ENCODE measurements at places on chromosomes 3 and 15.

- no peak for DNase-seq
Measured at GRCh38 chr3:17076940-17077605, 192.3 kb downstream of the PLCL2 start.

DNA sequence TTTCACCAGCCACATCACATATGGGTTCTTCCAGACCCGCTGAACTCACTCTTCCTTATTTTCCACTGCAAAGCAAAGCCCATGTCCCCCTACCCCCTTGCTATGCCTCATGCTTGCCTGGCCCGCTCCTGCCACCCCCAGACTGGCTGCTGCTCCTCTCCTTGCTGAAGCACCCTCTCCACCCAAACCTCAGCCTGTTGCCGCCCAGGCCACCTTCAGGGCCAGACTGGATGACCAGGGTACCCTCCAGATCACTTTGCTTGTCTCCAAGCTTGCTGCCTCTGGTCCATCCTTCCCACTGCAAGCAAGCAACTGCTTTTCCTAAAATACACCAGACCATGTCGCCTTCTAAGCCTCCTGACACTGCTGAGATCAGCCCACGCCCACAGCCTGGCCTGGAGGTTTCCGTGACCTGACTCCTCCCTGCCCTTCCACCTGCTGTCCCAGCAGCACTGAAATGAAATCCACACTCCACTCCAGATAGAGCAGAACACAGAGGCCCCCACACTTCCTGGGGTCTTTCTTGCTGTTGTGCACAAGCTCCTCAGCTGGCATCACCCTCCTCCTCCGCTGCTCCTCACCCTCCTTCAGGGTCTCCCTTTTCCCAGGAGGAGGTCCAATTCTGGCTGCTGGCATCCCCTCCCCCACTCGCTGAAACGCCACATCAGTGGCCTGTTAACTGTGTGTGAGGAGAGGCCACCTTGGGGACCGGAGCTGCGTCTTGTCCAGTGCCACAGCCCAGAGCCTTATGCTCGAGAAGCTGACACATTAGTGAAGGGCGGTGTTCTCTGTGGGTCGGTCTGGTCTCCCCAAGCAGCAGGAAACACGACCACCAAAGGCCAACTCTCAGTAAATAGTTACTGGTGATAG is 99.1 kb downstream of the ADCY5 start:
- DNase-seq, result no peak

DNA sequence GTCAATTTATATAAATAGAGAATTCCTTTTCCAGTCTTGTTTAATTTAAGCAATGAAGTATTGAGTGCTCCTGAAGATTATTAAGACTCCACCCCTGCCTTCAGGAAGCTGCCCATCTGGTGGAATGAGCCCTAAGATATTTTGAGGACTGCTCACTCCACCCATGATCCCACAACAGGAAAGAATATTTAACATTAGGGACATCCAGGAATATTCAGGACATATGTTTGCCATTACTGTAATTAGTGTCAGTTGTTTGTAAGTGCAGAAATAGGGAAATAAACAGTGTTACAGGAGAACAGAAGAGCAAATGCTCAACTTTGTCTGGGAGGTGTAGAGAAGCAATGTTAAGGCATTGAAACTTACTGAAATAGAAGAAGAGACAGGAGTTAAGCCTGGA is 375.0 kb downstream of the ROBO2 start:
- DNase-seq, result no peak

DNA sequence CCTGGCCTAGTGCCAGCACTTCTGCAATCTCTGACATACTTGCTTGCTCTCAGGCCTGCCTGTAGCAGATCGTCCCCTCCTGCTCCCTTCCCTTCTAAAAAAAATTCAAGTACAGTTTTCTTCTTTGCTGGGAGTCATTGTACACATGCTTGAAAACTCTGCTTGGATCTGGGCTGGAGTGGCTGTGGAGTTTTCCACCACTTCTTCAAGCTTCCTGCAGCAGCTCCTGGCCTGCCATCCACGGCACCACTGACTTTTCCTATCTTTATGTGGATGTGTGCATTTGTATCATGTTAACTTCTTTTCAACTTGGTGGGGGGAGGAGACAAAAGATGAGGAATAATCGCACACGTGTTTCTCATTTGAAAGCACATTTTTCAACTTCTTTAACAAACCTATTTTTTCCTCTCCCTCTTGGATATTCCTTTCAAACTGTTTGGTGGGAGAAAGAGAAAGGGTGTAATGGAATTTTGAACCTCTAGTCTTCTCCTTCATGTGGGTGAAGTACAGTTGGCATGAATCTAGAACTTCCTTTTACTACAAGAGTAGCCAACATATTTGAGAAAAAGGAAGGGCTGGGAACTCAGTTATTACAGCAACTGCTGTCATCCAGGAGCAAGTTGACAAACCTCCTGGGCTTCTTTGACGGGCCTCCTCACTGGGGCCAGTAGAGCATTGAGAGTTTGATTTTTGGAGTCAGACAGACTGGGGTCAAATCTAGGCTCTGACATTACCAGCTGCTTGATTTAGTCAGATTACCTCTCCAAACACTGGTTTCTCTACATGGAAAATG is 61.2 kb upstream of the LRTM1 start:
- no peak for DNase-seq

DNA sequence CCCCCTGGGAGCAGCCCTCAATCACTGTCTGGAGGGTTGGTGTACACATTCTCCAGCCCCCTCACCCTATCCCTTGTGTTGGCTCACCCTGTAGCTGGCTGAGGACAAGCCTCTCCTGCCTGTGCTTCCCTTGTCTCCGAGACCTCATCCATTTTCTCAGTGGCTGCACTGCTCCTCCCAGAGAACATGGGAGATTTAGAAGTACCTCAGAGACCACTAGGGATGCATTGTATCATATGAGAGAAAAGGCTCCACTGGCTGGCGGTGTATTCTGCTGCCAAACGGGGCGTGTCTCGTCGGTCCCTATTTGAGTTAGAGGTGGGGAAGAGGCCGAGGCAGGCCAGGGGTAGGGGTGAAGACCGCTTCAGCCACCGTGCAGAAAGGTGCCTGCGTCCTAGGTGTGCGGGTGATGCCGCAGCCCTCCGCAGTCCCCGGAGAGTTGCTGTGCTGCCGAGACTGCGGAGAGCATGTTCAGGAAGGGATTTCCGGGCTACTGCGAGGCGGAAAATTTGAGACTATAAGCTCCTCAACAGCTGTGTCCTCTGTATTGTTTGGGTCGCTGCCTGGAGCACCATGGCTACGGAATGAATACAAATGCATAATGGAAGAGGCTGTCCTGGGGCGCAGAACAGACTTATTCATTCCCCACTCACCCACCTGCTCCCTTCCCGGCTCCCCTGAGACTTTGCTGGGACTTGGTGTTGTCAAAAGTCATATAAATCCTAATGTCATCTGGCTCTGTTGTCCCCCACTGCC is 43.8 kb downstream of the SPSB4 start:
- DNase-seq, result no peak

- no peak for DNase-seq
Measured at GRCh38 chr3:37536840-37537239, 324.8 kb upstream of the CTDSPL start.

- peak; percentile 50 for DNase-seq
Measured at GRCh38 chr15:44584162-44584749, 47.3 kb downstream of the EIF3J start.

GRCh38 chr3:73808862-73809509 is 184.2 kb upstream of the PDZRN3 start:
- DNase-seq, result no peak

DNA sequence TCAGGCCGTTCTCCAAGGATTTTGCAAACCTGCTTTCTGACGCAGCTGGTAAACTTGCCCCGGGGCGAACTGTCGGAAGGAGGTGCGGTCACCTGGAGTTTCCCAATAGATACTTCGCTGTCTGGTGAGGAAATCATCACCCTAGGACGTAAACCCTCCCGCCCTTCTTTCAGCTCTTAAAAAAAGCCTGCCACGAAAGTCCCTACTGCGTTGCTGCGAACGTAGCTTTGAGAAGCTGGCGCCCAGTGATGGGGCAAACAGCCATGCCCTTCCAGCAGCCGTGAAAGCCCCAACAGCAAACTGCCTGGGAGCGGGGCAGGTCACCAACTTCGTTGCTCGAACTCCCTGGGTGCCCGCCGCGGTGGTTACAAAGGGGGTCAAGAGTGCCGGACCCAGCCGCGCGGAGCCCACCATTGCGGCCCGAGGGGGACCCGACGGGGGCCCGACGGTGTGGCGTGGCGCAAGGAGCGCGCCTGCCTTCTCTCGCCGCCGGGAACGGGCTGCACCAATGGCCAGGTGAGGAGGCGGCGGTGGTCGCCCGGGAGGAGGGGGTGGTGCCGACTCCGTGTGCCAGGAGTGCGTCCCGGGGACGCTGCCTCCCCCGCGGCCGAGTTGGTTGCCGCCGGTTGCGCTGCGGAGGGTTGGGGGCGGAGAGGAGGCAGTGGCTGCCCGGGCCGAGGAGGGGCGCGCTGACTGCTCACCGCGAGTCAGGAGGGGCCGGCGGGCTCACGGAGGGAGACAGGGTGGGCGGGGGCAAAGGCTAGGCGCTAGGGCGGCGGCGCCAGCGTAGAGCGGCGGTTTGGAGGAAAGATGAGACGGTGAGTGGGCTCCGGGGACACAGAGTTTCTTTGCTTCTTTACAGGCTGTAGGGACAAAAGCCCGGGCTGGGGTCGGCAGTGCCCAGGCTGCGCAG is at the start of gene PHLDB2:
TSS of gene PHLDB2 (plus strand) at position 205 of the 913 bp plus-strand sequence. CDS start 24,813 bp downstream, outside the sequence.
- DNase-seq, result peak; percentile 68

- peak; percentile 77 for DNase-seq
Measured at GRCh38 chr15:65856821-65857455, 12.4 kb upstream of the RAB11A start.

- DNase-seq, result no peak
Measured at GRCh38 chr3:117035745-117036144, 326.2 kb downstream of the TUSC7 start.

GRCh38 chr15:73923156-73923487 is 3.1 kb upstream of the LOXL1 start:
- DNase-seq, result no peak

GRCh38 chr3:30492322-30493192 is 113.8 kb upstream of the TGFBR2 start:
- DNase-seq, result no peak

DNA sequence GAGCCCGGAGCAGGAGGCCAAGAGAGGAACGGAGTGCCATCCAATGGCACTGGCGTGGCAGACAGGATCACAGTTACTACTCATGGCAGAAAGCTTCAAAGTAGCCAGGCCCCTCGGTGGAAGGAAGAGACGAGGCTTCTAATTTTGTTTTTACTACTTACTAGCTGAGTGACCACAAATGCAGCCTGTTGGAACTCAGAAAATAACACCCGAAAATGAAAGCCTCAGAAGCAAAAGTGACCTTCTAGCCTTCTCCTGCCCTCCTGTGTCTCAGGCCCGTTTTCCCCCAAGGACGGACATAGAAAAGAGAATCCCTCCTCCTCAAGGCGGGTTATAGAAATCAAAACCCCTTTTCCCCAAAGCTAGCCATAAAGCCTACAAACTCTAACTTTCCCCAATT is 9.9 kb upstream of the STRA6 start:
- no peak for DNase-seq

GRCh38 chr3:169116056-169116693 is 547.3 kb downstream of the MECOM start:
- DNase-seq, result no peak

DNA sequence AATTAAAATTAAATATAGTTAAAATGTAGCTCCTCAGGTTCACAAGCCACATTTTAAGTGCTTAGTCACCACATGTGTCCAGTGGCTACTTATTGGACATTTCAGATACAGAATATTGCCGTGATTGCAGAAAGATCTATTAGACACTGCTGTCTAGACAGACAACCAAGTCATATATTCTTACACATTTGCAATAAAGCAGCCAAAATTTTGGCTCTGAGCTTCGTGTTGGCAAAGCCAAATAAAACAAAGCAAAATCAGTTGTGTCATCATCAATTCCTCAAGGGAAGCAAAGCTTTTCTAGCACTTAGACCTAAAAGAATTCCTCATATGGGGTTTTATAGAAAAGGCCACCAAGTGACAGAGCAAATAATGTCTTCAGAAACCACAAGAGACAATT is 193.1 kb upstream of the LPP start:
- no peak for DNase-seq

GRCh38 chr3:133882986-133883586 is 12.6 kb downstream of the RAB6B start:
- DNase-seq, result no peak

DNA sequence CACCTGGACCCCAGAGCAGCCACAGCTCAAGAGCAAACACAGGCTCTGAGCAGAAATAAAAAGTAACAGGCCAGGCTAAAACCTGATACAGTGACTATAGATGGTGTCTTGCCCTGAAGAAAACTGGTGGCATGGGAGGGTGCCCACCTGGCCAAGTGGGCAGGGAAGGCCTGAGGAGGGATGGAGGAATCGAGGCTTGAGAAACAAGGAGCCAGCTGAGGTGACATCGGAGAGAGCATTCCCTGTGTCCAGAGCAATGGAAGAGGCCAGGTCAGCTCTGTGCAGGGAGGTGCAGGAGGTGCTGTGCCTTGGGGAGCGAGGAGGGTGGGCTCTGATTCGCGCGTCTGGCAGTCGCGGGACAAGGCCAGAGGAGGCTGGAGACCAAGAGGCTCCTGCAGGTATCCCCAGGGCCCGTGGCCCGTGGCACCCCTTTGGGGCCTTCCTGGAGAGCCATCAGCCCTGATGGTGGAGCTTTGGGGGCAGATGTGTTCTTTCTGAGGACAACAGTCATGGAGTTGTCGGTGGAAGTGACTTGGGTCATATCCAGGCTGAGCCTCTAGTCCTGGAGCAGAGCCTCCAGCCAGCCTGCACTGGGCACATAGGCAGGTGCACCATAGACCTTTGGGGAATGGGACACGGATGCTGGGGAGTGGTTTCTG is 56.1 kb downstream of the PLXNA1 start:
- no peak for DNase-seq

DNA sequence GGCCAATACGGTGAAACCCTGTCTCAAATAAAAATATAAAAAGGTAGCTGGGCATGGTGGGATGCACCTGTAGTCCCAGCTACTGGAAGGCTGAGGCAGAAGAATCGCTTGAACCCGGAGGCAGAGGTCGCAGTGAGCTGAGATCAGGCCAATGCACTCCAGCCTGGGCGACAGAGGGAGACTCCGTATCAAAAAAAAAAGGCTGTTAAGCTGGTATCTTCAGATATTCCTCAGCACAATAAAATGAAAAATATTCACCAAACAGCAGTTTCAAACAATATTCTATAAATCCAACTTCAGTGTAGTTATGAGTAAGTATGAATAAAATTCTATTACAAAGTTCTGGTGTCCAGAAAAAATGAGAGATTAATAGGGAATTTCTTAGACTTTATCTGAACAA is 14.2 kb downstream of the DENND4A start:
- no peak for DNase-seq

DNA sequence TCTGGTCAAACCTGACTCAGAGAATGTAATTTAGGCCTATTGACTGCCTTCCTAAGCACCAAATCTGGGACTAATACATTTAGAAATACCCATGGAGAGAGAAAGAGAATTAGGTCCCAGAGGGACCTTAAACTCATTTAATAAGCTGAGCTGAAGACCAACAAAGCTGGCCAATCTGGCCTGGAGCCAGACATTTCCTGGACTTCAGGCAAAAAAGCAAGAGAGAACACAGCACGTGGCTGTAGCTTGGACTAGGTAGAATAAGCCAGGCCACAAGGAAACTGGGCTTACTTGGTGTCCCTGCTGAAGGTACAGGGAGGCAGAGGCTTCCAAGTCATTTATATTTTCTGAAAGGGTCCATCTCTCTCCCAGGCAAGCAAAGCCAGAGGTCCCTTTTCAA is 88.1 kb downstream of the RTP4 start:
- DNase-seq, result no peak

All from CD4-positive, alpha-beta T cell treated with Interferon gamma for 1 hour (primary cell).